ENCODE measurements at places on chromosomes 5 and 9.

DNA sequence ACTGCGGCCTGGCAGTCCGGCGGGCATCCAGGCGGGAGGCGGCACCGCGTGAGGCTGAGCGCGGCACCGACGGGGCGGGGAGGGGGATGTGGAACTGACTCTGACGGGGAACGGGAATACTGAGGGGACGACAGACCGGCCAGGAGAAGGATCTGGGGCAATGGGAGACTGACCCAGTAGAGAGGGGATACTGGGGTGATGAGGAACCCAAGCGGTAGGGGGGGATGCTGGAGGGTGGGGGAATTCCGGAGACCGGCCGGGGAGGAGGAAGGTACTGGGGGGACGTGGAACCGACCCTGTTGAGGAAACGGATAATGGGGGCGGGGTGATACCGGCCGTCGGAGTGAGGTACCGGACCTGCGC, 423 bp downstream of the IPPK start:
- no peak for DNase-seq

DNA sequence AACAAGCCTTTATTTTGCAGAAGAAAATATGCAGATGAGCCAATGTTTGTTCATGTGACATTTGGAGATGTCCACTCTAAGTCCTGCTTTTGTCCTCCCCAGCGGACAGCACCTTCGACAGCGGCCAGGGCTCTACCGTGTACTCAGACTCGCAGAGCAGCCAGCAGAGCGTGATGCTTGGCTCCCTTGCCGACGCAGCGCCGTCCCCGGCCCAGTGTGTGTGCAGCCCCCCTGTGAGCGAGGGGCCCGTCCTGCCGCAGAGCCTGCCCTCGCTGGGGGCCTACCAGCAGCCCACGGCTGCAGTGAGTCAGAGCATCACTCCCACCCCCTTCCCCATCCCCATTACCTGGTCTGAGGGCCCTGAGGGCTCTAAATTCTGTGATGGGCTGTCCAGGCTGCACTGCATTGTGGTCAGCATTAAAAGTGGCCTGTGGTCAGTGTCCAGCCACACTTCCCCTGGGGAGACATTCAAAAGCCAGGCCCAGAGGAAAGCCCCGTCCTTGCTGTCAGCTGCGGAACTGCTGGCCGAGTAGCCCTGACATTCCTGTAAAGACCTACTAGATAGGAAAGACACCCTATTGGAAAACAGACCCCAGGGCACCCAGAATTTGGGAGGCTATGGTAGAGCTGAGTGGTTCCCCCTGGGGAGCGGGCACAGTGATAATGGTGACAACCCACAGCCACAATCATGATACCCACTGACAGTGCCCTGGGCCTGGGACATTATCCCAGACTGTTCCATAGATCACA, 69.0 kb downstream of the WNK2 start:
- no peak for DNase-seq

- DNase-seq, result no peak
Measured at GRCh38 chr5:75734913-75735789, 17.9 kb upstream of the POC5 start.

- no peak for DNase-seq
Measured at GRCh38 chr5:135724617-135725016, 109.8 kb upstream of the SLC25A48 start.

GRCh38 chr5:76305775-76306174, 97.3 kb upstream of the IQGAP2 start:
- no peak for DNase-seq

- no peak for DNase-seq
Measured at GRCh38 chr5:125409234-125409860, 662.9 kb upstream of the ZNF608 start.

DNA sequence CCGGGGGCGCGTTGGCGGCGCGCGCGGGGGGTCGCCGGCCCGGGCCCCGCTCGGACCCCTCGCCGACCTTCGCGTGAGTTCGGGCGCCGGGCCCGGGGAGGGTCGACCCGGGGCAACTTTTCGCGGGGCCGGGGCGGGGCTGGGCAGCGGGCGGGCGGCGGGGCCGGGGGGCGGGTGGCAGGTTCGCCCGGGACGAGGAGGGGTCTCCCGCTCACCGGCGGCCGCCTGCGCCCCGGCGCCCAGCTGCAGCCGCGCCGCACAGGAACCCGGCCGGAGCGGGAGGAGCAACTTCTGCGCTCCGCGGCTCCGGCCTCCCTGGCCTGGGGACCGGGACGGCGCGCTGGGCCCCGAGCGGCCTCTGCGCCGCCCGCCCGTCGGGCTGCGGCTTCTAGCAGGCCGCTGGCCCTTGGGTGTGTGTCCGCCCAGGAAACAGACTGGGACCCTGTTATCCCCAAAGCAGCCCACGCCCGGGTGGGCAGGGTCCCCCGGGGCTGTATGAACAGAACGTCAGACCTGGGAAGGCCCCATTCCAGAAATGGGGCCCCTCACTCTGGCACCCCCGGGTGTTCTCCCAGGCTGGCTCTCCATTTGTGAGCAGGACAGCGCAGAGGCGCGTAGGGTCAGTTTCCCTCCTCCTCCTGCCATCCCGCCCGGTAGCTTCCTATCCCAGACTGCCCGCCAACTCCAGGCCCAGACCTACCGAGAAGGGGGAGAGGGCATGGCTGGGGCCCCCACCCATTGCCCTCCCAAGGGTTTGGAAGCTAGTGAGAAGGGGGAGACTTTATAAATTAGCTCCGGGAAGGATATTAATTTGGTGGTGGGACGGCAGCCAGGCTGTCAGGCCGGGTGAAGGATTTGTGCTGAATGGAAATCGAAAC, 708 bp downstream of the RXRA start:
- DNase-seq, result no peak

- no peak for DNase-seq
Measured at GRCh38 chr9:110880189-110880588, 158.1 kb downstream of the LPAR1 start.

GRCh38 chr5:160054831-160055230, 45.9 kb downstream of the TTC1 start:
- no peak for DNase-seq

- no peak for DNase-seq
Measured at GRCh38 chr9:122900791-122901190, 4.4 kb downstream of the RC3H2 start.

DNA sequence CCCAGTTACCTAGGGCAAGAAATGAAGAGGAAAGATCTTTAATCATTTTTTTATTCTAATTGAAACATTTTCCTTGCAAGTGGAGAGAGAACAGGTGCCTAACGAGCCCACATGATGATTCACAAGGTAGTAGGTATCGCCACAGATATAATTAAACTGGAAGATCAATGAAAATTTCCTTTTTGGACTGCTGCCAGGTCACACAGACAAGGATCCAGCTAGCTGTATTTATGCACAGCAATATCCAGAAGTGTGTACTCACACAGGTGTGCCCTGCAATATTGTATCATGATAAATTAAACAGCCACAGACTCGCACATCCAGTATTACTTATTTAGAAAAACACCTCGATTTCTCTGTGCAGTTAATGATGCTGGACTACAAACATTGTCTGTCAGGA, 294.0 kb upstream of the SMARCA2 start:
- no peak for DNase-seq

GRCh38 chr9:109239240-109239639, 72.2 kb upstream of the FRRS1L start:
- DNase-seq, result no peak

DNA sequence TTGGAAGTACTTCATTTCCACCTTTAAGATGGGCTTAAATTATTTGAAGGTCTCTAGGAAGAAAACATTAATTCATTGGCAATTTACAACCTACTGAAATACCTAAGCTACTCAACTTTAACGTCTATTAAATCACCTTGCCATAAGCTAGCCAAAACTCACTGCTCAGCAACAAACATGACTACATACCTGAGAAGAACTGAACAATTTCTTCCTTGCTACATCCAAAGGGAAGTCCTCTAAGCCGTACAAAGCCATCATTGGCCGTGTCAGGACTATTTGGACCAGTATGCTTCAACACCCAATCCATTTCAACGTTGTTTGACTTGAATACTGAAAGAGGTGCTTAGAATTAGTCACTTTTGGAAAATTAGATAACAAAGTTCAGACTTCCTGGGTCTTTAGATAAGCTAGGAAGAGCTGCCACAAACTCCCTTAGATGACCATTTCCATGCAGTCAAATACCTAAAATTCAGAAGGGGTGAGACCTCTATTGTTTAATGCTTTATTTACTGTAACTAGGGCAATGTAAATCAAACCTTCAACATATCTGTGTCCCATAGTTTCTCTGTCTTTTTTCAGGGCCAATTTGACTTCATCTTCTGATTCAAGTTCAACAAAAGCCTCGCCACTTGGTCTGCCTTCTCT, 2.6 kb downstream of the HNRNPH1 start:
- DNase-seq, result no peak

DNA sequence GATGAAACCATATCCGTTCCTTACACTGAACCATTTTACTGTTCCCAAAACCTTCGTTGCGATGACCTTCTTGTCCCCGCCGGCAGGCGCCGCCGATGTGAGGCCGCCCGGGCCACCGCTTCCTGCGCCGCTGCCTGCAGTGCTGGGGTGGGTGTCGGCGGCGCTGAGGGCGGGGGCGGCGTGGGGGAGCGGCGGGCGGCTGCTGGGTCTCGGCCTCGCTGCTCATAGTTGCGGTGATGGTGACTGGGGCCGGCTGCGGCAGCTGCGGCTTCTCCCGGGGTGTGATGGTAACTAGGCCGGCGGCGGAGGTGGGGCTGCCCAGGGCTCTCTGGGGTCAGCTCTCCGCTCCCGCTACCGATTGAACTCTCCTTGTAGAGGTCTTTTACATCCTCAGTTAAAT, 14.1 kb upstream of the OR2S2 start:
- no peak for DNase-seq

- no peak for DNase-seq
Measured at GRCh38 chr9:115018547-115019435, 88.4 kb upstream of the TNFSF8 start.

- DNase-seq, result no peak
Measured at GRCh38 chr9:83449983-83450382, 88.2 kb downstream of the FRMD3 start.

GRCh38 chr5:151002250-151002649, 18.1 kb upstream of the GPX3 start:
- DNase-seq, result no peak

DNA sequence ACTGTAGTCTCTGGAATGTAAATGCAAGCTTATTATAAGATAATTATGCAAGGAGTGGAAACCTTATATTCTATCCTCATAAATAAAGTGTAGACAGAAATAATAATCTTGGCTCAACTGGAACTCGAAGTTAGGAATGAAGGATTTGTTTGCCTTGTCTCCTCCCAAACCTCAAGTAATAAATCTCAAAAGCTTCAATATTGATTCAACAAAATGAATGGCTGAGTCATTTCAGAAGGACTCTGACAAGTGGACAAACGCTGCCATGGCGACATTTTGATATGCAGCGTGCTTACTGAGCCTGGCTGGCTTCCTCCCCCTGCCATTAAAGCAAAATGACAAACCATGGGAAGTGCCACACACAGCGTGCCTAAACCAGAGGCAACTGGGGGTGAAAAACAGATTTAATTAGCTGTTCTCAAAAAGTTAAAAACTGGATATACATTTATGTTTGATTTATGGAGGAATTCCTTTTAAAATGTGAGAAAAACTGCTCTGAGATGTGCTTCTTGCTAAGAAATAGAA, 10.5 kb upstream of the ADGRV1 start:
- no peak for DNase-seq

DNA sequence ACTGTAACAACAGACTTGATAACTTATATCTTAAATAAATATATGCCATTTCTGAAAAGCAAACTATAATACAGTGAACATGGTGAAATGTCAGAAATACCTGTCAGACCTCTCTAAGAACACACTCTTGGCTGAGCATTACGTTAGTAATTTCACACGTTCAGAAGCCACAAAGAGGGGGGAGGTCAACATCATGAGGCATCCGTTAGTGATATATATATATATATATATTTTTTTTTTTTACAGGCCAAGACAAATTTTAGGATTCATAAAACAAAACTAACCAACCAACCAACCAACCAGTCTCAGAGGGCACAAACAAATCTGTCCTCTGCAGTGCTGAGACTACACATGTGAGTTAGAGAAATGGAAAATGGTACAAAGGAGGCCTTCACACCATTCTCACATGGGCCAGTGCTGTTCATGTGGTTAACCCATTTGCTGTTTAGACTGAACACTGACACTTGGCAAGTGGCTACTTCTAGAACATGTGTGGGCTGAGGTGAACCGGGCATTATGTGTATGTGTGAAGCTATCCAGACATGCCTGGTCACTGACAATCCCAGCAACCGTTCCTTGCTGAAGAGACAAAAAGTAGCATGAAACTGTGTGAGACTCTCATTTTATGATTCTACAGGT, 54.5 kb downstream of the ELL2 start:
- DNase-seq, result no peak

- no peak for DNase-seq
Measured at GRCh38 chr5:61881821-61882487, 424.1 kb upstream of the KIF2A start.

GRCh38 chr9:1207686-1208085, 157.5 kb downstream of the DMRT2 start:
- DNase-seq, result no peak

DNA sequence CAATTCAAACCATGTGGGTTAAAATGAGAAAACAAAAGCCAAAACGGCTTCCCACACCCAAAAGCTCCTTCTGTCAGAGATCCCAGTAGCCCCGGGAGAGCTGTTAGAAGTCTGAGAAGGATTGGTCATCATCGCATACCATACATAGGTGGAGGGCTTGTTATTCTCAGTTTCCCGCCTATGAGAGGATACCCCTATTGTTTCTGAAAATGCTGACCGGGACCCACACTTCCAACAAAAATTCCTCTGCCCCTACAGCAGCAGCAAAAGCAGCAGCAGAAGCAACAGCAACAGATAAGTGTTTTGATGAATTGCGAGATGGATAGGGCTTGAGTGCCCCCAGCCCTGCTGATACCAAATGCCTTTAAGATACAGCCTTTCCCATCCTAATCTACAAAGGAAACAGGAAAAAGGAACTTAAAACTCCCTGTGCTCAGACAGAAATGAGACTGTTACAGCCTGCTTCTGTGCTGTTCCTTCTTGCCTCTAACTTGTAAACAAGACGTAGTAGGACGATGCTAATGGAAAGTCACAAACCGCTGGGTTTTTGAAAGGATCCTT, at the start of gene TEK:
TEK (plus strand) TSS at position 245 of the 561 bp plus-strand sequence. CDS start 366 bp downstream, outside the sequence.
- DNase-seq, result no peak

GRCh38 chr9:36154331-36154952, 14.7 kb upstream of the CCIN start:
- DNase-seq, result no peak

Measured in T-helper 22 cell (primary cell).